ENCODE measurements at places on chromosomes 5 and 9. TPM values are rescaled to one million over a fixed set of nuclear protein-coding genes. Genes with fewer than 3 reads are reported as not detected.

GRCh38 chr9:27356446-27356845 is 59.5 kb upstream of the EQTN start:
- DNase-seq, result no peak

GRCh38 chr5:180090769-180091546 is 19.4 kb upstream of the RNF130 start:
- no peak for DNase-seq

DNA sequence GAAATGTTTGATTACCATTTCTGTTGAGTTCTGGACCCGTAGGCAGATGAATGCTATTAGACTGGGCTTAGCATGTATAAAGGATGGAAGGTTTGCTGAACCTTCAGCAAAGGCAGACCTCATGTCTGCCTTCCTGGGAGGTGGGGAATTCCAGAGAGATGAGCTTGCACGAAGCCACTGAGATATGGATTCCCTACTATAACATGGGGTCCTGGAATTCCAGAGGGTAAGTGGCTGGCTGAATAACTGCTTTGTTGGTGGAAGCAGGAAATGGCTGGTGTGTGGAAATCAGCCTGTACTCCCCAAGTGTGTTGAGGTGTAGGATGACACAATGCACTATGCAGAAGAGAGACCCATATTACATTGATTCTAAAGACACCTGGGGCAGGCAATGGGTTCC is 526.4 kb downstream of the CTNND2 start:
- DNase-seq, result no peak

- no peak for DNase-seq
Measured at GRCh38 chr9:37446401-37446800, 18.8 kb downstream of the ZBTB5 start.

- peak; percentile 34 for DNase-seq
Measured at GRCh38 chr9:63859475-63860215, 1425.4 kb downstream of the FOXD4L5 start.

DNA sequence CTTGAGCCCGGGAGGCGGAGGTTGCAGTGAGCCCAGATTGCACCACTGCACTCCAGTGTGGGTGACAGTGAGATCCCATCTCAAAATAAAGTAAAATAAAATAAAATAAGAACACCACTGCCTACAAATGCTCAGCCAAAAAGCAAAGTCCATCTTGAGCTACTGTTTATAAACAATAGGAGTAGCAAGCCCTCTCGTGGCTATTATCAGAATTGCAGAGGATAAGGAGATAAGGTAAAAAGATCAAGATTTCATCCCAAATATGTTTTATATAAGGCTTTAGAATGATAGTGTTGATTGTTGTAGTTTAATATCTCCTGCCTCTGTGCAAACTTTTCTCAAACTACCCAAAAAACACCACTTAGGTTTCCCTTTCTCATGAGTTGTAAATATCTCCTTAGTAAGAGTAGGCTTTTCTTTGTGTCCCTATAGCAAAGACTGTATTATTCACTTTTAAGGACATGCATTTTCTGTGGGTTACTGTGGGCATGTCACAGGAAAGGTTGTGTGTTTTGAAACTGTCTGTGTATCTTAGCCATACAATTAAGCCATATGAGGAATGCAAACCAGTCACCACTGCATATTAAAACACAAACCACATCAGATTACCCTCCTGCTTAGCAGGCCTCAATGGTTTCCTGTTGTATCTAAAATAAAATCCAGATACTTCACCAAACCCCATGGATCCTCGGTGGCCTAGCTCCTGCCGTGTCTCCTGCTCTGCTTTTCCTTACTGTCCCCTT is 31.8 kb upstream of the CKS2 start:
- no peak for DNase-seq

GRCh38 chr5:90888511-90889324 is 330.1 kb downstream of the ADGRV1 start:
- no peak for DNase-seq

- no peak for DNase-seq
Measured at GRCh38 chr5:143921525-143922311, 109.8 kb downstream of the HMHB1 start.

DNA sequence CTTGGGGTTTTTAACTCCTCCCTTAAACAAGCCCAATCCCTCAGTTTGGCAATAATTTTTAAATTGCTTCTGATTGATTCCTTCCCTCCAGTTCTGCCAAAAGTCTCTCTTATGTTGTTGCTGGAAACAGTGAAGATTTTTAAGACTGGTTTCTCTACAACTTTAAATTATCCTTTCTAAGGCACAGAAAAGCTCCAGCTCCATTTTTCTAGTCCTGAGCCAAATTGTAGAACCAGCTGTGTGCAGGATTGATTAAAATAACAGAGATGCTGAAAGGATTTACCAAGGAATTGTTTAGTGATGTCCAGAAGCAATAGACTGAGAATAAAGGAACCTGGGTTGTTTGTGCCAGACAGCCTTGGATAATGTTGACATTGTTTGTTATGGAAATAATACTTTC is 111.3 kb downstream of the NUDT12 start:
- DNase-seq, result no peak

DNA sequence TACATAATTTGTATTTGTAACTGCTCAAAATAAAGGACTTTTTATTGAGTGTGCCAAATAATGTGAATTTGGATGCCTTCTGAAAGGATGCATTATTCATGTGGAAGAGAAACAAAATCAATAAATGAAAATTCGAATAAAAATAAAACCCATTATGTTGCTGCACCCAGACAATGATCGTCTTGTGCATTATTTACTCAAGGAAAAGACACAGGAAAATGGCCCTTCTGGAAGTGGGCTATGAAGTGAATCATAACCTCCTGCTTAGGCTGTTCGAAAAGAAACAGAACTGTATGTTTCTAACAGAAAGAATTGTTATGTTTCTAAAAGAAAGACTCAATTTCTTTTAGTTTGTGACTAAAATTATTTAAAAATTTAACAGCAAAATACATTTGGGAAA is 168.9 kb upstream of the NFIB start:
- DNase-seq, result no peak

The C9orf50 gene
- not detected for total RNA-seq

The KLHL3 gene
- 16.3 TPM for total RNA-seq

The SNCAIP gene
- not detected for total RNA-seq

The QRFP gene
- total RNA-seq, result not detected

All from activated naive CD8-positive, alpha-beta T cell treated with anti-CD3 and anti-CD28 coated beads, Interleukin-2, amount 10 ng/mL, durations not matched to agents 7 days and 5 days (primary cell).